ENCODE measurements at places on chromosomes 1 and 21.

DNA sequence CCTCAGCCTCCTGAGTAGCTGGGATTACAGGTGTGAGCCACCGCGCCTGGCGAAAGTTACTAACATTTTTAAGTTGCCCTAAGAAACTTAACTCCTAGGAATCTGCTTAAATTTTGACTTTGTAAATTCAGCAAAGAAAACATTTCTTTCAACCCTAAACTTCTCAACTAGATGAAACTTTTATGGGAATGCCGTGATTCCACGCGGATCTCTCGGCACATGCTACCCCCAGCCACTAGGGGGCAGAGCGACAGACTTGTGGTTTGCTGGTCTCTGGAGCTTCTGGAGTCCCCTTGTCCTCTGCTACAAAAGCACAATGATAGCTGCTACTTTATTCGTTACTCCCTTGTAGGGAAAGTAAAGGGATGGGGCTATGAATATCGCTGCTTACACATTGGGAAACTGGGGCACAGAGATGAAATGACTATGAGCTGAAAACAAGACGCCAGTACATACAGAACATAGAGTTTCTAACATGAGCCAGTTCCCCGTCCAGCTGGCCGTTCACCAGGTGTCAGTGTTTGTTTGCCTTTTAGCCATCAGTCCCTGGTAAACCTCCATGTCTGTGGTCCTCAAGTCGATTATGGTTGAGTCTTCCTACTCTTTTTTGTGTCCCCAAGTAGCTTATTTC, 114.7 kb downstream of the PBX1 start:
- no peak for DNase-seq

DNA sequence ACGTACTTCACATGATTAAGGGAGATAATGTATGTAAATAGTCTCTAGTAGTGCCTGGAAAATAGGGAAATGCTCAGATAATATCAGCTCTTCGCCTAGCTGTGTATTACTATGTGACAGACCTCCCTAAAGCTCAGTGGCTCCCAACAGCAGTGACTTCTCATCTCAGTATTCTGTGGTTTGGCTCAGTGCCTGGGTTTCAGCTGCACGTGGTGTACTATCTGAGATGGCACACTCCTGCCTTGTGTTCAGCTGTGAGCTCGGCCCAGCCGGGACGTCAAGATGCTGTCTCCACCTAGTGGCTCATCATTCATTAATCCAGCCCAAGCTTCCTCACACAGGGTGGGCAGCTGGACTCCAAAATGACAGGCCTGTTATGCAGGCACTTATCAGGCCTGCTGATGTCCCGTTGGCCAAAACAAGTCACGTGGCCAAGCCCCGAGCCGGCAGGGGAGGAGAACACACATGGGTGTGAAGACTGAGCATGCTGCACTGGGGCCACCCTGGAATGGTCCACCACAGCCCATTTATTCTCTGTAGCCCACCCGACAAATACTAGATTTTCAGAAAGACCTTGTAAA, 17.8 kb downstream of the SLFNL1 start:
- DNase-seq: peak; percentile 82

DNA sequence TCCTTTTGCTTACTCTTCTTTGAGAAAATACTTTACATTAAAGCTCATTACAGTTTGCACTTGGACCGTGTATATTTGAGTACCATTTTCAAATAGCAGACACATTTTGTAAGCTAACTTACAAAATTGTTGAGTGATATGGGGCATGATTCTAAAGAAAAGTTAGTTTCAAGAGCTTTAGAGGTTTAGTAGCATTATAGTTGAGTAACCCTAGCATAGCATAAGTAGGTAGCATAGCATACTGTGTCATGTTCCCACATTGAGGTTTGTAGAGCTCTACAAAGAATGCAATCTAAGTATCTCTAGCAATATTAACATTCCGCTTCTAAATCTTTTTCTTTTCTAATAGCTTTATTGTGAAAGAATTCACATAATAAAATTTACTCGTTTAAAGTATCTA, 92.0 kb downstream of the ITSN1 start:
- no peak for DNase-seq

GRCh38 chr1:96641282-96641681, 80.3 kb upstream of the PTBP2 start:
- no peak for DNase-seq

DNA sequence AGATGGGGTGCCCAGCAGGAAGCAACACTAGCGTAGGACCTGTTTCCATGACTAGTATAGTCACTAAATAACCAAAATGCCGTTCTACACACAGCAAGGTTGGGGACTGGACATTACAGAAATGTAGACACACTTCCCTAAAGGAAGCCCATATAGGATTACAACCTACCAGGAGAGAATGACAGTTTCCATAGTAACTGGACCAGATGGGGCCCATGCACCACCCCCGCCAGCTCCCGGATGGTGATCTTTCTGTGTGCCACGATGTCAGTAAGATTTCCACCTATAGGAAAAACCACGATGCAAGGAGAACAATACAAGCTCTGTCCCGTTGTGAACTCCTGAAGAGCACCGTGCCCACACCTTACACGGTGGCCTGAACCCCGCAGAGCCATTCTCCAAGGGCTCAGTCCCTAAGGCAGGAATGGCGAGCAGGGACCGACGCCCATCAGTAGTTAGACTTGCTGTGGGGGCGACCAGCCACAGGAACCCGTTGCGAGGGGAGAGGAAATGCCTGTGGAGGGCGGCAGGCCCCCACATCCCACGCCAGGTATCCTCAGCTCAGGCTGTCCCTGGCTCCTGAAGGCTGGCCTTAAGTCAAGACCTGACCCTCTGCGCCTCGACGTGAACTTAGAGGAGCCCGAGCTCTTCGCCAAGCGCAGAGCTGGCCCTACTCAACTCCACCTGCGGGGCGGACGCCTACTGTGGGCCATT, 13.6 kb upstream of the CEP85 start:
- DNase-seq: no peak

All from activated T-cell treated with anti-CD3 and anti-CD28 coated beads for 48 hours (primary cell).